ENCODE measurements at places on chromosomes 4 and X.

- no peak for DNase-seq
Measured at GRCh38 chr4:35700663-35701062, 543.7 kb downstream of the ARAP2 start.

- DNase-seq, result no peak
Measured at GRCh38 chr4:149841686-149842085, 26.0 kb upstream of the IQCM start.

GRCh38 chr4:80709082-80709869 is 321.2 kb upstream of the BMP3 start:
- DNase-seq, result no peak

DNA sequence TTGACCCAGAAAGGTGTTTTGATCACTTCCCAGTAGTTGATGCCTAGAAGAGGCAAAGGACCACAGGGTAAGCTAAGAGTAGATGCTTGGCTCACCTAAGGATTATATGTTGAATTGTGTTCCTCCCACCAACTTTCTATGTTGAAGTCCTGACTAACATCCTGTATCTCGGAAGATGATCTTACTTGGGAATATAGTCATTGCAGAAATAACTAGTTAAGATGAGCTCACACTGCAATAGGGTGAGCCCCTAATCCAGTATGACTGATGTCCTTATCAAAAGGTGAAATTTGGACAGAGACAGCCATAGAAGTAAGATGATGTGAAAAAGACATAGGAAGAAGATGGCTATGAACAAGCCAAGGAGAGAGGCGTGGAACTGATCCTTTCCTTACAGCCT is 3.3 kb upstream of the HMGB2 start:
- no peak for DNase-seq

DNA sequence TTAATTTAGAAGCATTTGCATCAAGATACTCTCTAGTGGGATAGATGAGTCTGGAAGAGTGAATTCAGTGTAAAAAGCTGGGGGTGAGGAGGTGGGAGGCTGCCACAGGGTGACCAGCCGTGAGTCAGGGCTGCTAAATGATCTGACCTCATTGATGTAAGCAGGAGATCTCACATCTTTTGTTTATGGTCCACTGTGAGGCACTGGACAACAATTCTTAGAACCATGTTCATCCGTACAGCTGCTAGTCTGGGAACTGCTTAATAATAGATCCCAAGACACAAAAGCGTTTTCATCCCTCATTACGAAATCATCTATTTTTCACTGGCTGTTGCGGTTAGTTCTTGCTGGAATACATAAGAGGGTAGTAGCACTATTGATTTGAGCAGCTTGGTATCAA is 14.1 kb downstream of the KLF3 start:
- no peak for DNase-seq

- no peak for DNase-seq
Measured at GRCh38 chr4:125663896-125664767, 349.4 kb downstream of the FAT4 start.

DNA sequence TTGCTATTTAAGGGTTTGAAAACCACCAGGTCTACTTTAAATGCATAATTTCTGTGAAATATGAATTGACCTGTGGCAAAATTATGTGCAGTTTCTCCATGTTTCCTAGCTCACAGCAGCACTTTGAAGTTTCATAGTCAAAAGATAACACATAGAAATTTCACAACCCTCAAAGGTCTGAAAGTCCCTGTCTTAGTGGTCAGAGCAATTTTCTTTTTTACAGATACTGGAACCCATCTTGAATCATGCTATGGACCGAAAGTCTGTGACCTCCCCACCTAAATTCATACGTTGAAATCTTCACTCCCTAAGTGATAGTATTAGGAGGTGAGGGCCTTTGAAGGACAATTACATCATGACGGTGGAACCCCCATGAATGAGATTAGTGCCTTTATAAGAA is 240.4 kb upstream of the BMP3 start:
- no peak for DNase-seq

DNA sequence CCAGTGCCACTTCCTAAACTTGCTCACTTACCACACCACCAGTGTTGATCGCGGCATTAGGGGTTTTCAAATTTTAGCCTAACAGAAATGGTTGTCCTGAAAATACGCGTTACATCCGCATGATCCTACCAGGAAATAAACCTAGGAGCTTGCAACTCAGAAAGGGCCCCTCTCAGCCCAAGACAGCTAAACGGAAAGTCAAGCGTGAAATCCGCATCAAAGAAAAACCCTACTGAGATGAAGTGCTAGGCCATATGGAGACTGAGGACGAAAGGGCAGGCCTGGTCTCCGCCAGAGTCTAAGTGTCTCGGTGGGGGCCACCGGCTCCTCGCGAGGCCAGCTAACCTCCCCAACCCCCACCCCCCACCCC is 626 bp downstream of the YTHDC1 start:
- no peak for DNase-seq

- DNase-seq, result no peak
Measured at GRCh38 chr4:27013012-27013411, 152.4 kb downstream of the STIM2 start.

- no peak for DNase-seq
Measured at GRCh38 chr4:34854451-34854850, 1389.9 kb downstream of the ARAP2 start.

DNA sequence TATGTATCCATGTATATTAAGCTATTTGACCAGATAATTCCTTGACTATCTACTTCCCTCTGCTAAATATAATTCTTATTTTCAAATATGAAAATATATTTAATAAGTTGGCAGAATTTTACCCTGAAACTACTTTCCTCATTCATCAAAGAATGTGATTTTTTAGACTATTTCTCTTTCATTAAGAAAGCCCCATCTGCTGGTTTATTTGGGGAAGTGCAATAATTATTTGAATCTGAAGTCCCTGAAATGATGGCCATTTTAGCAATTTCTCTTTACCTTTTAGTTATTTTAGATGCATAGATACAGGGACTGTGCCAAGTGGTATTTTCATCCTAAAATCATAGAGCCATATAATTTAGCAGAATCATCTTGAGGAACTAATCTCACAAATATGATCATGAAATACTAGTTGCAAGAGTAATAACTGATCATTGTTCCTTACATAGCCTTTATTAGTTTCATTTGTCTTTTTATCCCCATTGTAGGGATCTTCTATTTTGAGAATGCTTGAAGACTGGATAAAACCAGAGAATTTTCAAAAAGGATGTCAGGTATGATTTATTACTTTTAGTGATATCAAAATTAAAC is 39.0 kb downstream of the ENPEP start:
- DNase-seq, result no peak

DNA sequence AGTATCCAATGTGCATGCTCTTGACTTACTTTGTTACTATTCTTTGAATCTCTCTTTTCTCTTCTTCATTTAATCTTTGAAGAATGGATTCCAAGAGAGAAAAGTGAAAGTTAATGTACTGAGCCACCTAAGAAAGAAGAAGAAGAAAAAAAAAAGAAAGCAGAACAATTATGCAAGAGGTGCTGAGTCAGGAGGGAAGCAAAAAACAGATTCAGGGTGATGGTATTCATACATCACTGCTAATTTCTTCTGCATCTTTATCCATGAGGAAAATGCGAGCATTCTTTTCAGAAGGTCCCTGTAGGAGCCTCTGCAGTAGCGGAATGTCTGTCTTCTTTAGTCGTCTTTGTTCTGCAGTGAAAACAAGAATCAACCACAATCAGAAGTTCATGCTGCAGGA is 43.9 kb downstream of the RASSF6 start:
- no peak for DNase-seq

All from stimulated activated CD4-positive, alpha-beta T cell treated with anti-CD3 and anti-CD28 coated beads, Interleukin-4, amount 100 ng/mL, for 24 hours (primary cell).